ENCODE measurements at places on chromosomes 1 and 21.

DNA sequence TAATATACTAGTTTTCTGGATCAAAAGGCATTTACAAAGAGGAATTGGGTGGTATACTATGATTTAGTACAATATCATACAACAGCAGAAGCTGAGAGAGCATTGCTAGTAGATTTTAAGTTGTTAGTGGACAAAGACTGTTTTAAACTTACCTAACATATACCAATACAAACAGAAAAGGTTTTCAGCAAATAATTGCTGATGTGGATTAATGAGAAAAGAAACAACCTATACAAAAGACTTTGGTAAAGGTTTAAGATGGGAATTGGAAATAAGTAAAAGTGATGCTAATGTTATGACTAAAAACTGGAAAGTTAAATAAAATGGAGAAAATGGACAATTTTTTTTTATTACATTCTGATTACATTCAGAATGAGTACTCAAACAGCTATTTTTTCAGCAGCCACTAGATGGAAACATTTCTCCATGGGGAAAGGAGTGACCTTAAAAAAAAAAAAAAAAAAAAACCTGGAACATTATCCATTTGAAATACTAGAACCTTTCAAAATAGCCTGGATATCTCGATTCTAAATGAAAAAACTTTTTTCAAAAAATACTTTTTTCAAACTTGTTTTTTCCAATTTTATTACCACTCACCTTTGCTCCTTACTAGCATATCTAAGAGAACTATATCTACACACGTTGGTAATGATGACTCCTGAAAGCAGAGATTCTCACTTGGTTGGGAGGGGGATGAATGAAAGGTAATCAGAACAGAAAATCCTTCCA lies 55.4 kb downstream of the EPRS1 start:
- DNase-seq: no peak

- DNase-seq: no peak
Observed at GRCh38 chr1:42646056-42646455, 12.2 kb upstream of the PPIH start.

DNA sequence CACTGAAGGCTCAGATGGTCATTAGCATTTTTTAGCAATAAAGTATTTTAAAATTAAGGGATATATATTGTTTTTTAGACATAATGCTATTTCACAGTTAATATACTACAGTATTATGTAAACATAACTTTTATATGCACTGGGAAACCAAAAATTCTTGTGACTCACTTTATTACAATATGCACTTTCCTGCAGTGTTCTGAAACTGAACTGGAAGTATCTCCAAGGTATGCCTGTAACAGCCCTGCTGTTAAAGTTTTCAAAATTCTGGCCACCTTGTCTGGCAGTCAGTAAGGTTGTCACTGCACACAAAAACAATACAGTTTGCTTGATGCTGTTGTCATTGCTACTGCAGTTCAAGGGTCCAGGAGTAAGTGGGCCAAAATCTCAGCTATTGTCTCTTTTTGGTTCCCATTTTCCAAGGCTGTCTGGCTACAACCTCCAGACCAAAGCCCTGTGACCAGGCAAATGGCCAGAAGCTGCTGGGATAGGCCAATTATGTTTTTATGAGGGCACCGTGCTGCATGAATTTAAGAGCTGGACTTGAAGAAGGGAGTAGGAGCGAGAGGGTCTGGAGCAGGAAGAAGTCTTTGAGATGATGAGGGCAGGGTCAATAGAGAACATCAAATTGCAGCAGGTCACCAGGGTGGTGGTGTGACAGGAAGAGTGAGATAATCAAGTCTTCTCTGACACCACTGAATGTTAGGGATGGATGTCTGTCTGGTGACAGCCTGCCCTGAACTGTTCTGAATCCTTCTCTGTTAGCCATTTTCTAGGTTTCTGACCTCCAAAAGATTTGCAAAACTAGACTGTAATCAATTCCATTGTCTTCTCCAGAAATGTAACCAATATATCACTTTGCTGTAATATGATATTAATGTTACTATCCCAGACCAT lies 82.3 kb upstream of the CACHD1 start:
- DNase-seq: no peak

- DNase-seq: no peak
Observed at GRCh38 chr1:19029191-19030085, 73.0 kb upstream of the IFFO2 start.

- no peak for DNase-seq
Observed at GRCh38 chr1:224554620-224555259, 61.4 kb upstream of the CNIH3 start.

DNA sequence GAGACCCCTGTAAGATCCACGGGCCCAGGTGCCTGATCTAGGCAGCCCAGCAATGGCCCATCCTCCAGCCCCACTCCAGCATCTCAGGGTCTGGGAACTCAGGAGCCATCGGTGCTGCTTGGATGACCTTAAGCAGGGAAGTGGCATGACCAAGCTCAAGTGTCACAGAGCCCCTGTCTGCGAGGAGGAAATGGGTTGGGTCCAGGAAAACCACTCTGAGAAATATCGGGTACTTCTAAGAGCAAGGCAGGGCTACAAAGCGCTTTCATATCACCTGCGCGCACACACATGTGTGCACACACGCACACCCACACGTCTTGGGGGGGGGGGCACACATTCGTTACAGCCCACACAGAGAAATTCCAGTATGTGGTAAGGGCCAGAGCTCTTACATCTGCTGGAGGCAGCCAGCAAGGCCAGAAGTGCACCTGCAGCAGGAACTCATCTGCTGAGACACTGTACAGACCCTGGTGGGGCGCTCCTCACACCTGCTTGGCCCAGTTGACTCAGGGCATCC lies 32.6 kb upstream of the SPOCD1 start:
- peak; percentile 19 for DNase-seq

DNA sequence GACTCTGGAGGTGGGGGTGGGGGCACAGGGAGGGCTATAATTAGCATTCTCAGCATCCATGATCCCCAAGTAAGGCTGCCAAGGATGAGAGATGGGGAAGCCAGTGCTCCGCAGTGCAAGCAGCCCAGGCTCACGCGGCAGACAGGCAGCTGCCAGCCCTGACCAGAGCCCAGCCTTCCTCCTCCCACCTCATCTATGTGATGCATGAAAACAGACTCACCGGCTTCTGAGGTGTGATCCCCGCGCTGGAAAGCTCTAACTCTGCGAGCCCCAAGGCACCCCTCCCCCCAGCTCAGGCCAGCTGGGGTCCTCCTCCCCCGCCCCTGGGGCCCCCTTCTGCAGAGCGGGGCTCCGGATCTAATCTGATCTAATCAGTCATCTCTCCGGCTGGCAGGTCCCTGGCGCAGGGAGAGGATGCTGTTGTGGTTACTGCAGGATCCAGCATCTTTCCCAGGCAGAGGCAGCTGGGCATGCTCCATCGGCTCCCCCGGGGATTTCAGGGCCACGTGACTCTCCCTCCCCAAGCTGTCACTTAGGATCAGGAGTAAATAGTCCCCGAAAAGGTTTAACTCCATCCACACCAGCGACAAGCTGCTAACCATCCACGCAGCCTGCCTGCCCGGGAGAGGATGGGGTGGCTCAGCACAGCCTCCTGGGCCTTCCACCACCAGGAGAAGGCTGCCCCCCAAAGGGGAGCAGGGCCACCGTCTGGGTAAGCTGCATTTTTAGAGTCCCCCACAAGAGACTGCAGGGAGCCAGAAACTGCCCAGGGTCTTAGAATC lies at the start of gene PLEKHA6:
Gene PLEKHA6 (minus strand): TSS at position 456 of the 782 bp plus-strand sequence. CDS start 86,202 bp downstream, outside the sequence.
- DNase-seq: no peak

- no peak for DNase-seq
Observed at GRCh38 chr1:66214901-66215300, 319.1 kb upstream of the SGIP1 start.

GRCh38 chr1:206634365-206635079 lies 814 bp upstream of the DYRK3 start:
- DNase-seq: no peak

DNA sequence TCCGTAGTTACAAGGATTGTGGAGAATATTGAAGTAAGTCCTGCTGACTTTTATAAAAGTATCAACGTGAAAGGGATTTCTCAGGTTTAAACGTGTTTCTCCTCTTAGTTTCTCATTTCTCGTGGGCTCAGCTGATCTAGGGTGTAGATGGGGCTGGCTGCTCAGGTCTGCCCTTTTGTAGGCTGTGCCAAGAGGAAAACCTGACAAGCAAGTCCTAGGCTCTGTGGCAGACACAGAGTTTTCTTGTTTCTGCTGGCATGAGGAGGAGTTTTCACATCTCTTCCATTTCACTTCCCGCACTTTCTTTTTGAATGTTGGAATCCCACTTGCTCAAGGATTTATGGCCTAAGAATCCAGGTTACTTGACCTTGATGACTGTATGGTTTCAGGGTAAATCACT lies 14.8 kb downstream of the VPS13D start:
- no peak for DNase-seq

GRCh38 chr1:19458815-19459417 lies 26.4 kb downstream of the CAPZB start:
- no peak for DNase-seq

DNA sequence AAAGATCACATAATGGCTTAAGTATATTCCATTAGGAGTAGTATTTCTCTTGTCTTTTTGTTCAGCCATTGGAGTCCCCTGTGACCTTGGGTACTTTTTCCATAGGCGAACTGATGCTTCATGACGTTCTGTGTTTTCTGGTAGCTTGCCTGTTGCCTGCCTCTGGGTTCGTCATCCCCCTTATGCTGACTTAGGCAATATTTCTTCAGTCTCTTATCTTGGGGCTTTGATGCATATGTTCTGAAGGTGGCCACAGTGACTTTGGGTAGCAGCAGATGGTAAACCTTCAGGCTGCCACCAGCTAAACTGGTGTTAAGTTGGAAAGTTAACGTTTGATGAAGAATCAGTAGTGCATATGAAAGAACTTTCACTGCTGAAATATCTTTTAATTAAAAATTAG lies 170.2 kb downstream of the RPS6KC1 start:
- DNase-seq: no peak

Data from GM12864 (cell line).